ENCODE measurements at places on chromosomes 5 and 9.

- ATAC-seq: no peak
Measured at GRCh38 chr5:109516390-109516789, 106.6 kb upstream of the PJA2 start.

- ATAC-seq: no peak
Measured at GRCh38 chr5:59559323-59559722, 334.2 kb downstream of the PDE4D start.

GRCh38 chr5:80140496-80140895 lies 105.3 kb downstream of the THBS4 start:
- no peak for ATAC-seq

- ATAC-seq: no peak
Measured at GRCh38 chr9:19269582-19269981, 39.1 kb downstream of the DENND4C start.

GRCh38 chr9:17166346-17166745 lies 31.5 kb downstream of the CNTLN start:
- no peak for ATAC-seq

DNA sequence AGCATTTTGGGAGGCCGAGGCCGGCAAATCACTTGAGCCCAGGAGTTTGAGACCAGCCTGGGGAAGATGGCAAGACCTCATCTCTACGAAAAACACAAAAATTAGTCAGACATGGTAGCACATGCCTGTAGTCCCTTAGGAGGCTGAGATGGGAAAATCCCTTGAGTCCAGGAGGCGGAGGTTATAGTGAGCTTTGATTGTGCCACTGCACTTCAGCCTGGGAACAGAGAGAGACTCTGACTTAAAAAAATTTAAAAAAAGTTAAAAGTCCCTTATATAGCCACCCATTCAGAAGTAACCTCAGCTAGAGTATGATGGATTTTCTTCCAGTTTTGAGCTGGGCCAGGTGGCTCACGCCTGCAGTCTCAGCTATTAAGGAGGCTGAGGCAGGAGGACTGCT lies 72.4 kb downstream of the UGCG start:
- ATAC-seq: peak; percentile 62

DNA sequence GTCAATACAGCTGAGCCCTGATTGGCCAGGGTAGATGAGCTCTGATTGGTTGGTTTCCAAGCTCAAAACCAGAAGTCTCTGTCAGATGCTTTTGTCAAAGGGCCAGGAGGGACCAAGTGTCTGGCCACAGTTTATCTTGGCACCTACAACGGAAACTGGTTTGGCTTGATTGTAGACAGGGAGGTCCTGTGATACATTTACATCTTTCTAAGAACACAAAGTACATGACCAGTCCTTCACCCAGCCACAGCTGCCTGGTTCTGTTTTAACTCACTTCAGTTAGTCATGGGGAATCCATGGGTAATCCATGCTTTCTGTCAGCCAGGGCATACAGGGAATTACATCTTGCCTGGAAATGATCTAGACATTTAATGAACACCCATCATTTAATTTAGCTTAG lies 171.2 kb downstream of the SLC12A2 start:
- ATAC-seq: no peak

DNA sequence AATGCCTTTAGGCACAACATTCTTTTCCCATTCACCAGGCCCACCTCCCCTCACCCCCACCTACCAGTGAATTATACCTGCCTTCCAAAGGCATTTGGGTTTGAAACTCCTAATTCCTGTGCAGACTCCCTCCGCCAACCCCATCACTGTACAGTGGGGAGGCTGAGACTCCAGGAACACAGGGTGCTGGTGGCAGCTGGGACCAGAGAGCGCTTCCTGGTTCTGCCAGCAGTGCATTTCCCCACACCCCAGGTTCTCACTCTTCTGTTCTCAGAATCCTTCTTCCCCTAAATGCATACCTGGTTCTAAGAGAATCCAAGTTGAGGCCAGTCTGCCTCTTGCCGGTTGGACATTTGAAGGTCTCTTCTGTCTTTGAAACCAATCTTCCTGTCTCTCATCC lies 21.1 kb downstream of the SLC36A2 start:
- no peak for ATAC-seq

GRCh38 chr5:146607659-146608332 lies 91.8 kb upstream of the GPR151 start:
- ATAC-seq: no peak

DNA sequence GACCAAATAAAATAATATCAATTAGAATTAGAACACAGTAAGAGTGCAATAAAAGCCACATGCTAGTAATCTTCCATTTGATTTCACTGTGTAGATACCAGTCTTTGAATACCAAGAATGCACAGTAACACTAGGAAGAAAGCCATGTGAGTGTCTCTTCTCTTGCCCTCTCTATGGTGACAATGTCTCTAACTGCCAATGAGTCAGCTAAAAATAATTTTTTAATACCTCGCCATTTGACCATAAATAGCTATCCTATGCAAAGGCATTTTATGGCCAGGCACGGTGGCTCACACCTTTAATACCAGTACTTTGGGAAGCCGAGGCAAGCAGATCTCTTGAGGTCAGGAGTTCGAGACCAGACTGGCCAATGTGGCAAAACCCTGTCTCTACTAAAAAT lies 30.6 kb downstream of the EDIL3 start:
- ATAC-seq: no peak

All from stimulated activated memory B cell treated with anti-CD40 and anti-IgM and Interleukin-4, amounts not matched to agents 10 μg/mL and 1 μg/mL and 100 μg/mL, for 72 hours (primary cell).